ENCODE measurements at places on chromosomes 12 and 14.

GRCh38 chr14:69246331-69246730 lies 13.6 kb upstream of the GALNT16 start:
- DNase-seq: no peak

GRCh38 chr12:65586796-65587195 lies 237.5 kb upstream of the HMGA2 start:
- DNase-seq: no peak

DNA sequence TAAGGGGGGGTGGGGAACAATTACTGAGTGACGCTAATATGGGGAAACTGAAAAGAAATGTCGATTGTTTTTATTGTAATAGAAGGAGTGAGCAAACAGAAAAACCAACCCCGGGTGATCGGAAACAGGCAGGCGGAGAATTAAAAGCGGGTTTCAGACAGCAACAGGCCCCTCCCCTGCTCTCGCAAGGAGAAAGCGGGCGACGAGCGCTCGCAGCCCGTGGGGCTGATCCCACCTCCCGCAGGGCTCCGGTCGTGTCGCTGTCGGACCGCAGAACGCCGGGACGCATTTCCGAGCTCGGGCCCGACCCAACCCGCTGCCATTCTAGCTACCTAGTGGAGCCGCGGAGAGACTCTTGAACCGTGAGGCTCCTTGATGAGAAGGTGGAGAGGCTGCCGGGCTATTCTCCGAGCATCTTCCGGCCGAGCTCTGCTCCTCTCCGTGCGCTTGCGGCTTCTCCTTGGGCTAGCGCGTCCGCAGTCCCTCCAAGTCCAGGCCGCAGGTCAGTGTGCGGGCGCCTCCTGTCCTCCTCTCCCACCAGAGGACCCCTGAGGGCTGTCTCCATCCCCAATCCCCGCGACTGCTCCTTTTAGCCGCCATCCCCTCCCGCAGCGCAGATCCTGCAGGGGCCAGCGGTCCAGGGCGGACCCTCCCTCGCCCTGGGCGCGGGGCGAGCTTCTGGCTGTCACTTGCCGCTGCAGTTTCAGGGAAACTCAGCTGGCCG lies 4.1 kb upstream of the PAX9 start:
- no peak for DNase-seq

GRCh38 chr12:70966996-70967790 lies 46.7 kb upstream of the PTPRR start:
- no peak for DNase-seq

- DNase-seq: no peak
Observed at GRCh38 chr12:81221681-81222080, 143.8 kb downstream of the ACSS3 start.

GRCh38 chr12:54220092-54220557 lies 31.3 kb upstream of the SMUG1 start:
- peak; percentile 78 for DNase-seq

DNA sequence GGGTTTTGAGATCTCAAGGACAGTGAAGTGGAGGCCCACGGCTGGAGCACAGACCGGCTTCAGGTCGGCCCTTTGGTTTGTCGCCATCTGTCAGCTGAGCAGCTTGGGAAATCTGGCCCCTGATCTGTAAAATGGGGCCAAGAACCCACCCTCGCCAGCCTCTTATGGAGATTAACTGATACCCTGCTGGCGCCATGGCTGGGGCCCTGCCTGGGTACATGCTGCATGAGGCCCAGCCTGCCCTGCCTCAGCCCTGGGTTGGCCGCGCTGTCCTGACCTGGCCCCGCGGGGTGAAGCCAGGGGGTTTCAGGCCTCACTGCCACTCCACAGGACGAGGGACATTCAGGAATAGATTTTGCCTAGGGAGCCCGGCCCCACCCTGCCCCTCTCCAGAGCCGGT lies 33.9 kb upstream of the MEG3 start:
- no peak for DNase-seq

- DNase-seq: no peak
Observed at GRCh38 chr14:83744224-83744623, 1785.7 kb upstream of the FLRT2 start.

DNA sequence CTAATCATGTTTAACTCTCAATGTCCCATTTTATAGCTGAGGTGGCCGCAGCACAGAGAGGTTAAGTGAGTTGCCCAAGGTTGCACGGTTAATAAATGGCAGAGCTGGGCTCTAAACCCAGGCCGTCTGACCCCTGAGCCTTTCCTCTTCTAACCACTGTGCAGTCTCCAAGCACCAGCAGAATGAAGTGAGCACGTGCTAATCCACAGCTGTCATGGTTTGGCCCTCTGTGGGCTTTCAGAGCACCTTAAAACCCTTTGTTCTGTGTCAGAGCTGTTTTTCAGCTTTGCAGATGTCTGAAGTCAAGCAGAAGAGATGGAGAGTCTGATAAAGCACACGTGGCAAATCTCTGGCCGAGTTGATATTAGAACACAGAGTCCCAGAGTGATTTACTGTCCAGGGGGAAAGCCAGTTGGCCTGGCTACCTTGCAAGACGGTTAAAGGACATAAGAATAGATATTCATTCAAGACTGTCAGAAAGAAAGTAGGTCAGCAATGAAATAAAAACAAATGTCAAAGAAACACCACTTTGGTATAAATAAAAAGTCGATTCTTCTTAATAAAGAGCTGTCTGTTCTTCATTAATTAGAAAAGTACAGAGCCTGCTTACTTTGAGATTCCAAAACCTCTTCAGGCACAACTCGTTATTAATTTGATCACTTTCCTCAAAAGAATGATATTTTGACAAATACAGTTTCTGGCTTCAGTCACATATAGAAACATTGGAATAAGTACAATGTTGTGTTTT lies 107.3 kb downstream of the CRADD start:
- DNase-seq: peak; percentile 88

GRCh38 chr12:24049101-24049500 lies 99.6 kb upstream of the SOX5 start:
- DNase-seq: no peak

GRCh38 chr14:75470238-75470797 lies 42.5 kb downstream of the JDP2 start:
- no peak for DNase-seq

GRCh38 chr12:2092890-2093289 lies 40.1 kb downstream of the CACNA1C start:
- no peak for DNase-seq

DNA sequence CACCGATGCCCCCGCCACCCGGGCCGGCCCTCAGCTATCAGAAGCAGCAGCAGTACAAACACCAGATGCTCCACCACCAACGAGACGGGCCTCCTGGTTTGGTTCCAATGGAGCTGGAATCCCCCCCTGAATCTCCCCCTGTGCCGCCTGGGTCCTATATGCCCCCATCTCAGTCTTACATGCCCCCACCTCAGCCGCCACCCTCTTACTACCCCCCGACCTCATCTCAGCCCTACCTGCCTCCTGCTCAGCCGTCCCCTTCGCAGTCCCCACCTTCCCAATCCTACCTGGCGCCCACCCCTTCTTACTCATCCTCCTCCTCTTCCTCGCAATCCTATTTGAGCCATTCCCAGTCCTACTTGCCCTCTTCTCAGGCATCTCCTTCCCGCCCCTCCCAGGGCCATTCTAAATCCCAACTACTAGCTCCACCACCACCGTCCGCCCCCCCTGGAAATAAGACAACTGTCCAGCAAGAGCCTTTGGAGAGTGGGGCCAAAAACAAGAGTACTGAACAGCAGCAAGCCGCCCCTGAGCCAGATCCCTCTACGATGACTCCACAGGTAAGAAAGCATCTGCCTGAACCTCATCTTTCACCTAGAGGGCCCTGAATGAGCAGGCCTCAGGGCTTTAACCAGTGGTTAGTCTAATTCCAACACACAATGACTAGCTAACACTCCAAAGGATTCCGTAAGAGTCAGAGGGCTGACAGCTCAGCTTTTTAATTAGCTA lies 851 bp downstream of the YLPM1 start:
- no peak for DNase-seq

DNA sequence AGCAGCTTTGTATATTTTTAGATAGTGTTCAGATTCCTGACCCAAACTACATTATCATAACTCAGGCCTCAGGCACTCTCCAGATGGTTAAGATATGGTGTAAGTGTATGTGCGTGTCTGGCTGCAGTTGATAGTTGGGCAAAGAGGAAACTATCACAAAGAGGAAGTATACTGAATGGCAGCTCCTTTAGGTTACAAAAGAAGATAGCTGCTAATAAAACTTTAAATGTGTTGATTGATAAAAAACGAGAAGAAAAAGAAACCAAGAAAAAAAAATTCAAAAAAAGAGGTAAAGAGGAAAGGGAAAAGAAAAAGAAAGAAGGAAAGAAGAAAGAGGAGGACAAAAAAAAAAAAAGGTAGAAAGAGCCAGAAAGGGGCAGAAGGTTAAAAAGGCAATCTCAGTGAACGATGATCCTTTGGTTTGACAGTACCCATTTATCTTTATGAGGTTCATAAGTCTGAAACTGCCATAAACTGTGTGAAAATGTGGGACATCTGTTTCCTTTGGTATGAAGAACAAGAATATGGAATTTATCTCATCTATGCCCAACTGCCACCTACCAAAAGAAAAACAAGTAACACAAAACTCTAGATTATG lies 42.2 kb downstream of the TAOK3 start:
- DNase-seq: no peak

DNA sequence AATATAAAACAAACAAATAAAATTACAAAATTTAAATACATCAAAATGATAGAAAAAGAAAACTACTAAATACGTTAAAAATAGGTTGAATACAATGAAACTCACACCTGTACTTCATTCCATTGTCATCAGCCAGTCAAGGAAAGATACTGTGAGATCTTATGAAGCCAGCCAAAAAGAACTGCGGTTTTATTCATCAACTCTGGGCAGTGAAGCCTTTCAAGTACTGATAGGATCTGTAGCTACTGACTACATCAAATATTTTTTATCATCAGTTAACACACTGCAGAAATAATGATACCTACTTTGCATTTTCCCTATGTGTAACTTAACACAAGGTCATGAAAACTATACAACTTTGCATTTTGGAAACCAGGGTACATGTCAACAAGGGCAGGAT lies 46.3 kb upstream of the FAR2 start:
- DNase-seq: no peak

- no peak for DNase-seq
Observed at GRCh38 chr12:73235387-73235786, 963.2 kb downstream of the TRHDE start.

DNA sequence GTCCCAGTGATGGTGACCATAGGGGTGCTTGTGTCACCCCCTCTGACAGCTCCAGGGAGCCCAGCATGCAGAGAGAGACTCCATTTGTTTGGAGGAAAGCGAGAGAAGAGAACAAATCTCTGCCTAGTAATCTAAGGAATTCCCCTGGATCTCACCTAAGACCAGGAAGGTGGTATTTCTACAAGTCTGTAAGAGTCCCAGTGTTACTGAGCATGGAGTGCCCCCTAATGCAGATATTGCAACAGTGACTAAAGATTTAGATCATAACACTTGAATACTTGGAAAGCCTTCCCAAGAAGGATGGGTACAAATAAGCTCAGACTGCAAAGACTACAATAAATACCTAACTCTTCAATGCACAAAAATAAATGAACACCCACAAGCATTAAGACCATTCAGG lies 360.4 kb upstream of the GARIN6 start:
- no peak for DNase-seq

GRCh38 chr14:37195327-37195726 lies 2.4 kb upstream of the MIPOL1 start:
- no peak for DNase-seq

DNA sequence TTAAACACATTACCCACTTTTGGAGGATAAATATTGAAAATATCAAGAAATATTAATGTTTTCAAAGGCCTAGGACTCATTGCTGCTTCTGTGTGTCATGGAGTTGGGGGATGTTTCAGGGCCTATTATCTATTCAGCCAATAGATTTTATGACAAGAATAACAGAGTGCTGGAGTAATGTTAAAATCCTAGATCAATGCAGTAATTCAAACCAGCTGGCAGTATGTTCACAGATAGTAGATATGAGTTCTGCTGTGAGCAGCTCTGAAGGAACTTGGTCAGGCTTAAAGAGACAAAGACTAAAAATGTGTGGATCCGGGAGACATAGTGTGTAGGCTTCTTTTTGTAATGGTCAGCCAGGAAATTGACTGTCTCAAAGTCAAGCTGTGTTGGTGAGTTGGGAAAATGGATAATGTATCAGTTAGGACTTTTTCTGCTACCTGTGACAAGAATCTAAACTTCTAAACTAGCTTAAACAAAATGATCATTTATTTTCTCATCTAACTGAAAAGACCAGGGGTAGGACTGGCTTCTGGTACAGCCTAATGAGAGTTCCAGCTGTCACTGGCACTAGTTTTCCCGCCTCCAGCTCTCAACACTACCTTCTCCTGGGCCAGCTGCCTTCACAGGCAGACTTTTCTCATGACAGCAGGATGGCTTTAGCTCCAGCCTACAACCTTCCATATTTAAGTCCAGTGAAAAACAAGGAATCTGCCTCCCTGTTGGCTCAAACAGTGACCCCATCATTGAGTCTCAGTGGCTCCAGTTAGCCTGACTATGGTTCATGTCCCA lies 16.3 kb upstream of the POLR3B start:
- no peak for DNase-seq

- DNase-seq: no peak
Observed at GRCh38 chr12:48681399-48681709, 684 bp downstream of the KANSL2 start.

- DNase-seq: no peak
Observed at GRCh38 chr12:90622431-90622830, 332.5 kb downstream of the CCER1 start.

GRCh38 chr12:111785651-111786050 lies 18.9 kb downstream of the ALDH2 start:
- no peak for DNase-seq

DNA sequence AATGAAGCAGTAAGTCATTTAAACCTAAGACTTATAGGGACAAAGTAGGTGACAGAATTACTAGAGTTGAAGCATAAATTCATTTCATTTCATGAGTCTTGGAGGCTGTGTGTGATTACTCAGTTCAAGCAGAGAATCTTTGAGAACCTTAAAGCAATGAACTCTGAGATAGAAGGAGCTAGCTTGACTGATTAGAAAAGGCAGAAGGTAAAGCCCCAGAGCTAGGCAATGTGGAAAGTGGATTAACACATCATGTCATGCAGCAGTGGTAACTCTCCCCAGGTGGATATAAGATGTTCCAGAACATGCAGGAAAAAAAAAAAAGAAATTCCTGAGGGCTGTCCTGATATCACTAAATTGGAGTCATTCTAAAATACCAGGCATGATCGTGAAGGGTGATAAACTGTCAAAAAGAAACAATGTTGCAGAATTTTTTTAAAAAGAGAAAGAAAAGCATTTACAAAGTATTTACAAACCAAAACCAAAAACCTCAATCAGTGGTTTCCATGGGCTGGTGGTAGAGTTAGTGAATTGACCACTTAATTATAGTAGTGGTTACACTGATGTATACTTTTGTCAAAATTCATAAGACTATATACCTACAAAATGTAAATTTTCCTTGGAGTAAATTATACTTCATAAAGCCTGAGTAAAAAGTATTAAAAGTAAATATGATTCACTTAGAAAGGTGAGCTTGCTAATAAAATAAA lies 12.7 kb upstream of the SLC16A7 start:
- no peak for DNase-seq

GRCh38 chr12:14612898-14613445 lies 45.3 kb upstream of the PLBD1 start:
- DNase-seq: no peak

GRCh38 chr12:47822863-47823262 lies 3.2 kb upstream of the HDAC7 start:
- DNase-seq: no peak
